ENCODE measurements at places on chromosomes 12 and 14.

- DNase-seq, result no peak
Measured at GRCh38 chr14:105315941-105316576, 1.5 kb downstream of the PACS2 start.

GRCh38 chr14:84610086-84610485, 919.9 kb upstream of the FLRT2 start:
- DNase-seq, result no peak

GRCh38 chr14:67962215-67962644, 142.7 kb downstream of the RAD51B start:
- no peak for DNase-seq

GRCh38 chr12:77033658-77034536, 31.5 kb downstream of the E2F7 start:
- DNase-seq, result no peak

DNA sequence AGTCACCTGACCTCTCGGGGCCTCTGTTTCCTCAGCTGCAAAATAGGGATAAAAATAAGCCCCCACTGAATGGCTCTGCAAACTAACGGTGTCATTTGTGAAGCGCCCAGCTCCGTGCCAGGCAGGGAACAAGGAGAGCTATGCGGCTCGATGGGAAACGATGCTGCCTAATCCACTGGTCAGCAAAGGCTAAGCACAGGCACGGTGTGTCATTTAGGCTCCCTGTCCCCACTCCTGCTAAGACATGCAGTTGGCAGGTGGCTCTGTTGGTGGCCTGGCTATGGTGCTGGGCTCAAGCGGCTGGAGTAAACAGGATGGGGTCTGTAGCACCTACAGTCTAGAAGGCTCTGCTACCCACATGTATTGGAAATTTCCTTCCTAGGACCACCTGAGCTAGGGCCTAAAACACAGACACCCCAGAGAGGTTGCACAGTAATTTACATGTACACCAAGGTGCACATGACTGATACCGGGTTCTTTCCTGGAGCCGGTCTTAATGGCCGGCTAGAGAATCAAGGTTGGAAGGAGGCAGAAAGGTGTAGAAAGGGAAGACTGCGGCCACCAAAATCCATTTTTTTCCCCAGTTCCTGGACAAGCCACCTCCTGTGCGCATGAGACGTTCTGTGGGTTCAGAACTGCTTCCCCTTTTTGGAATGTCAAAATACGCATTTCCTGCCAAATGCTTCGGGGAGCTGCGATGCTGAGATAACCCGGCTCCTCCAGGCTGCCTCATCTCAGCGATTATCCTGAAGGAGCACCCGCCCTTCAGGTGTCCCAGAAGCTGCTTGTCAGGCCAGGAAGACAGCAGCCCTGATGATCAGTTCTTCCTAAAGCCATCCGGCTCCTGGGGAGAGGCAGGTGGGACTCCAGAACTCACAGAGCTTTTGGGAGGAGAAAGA, 1.0 kb downstream of the CACNA2D4 start:
- DNase-seq, result no peak

DNA sequence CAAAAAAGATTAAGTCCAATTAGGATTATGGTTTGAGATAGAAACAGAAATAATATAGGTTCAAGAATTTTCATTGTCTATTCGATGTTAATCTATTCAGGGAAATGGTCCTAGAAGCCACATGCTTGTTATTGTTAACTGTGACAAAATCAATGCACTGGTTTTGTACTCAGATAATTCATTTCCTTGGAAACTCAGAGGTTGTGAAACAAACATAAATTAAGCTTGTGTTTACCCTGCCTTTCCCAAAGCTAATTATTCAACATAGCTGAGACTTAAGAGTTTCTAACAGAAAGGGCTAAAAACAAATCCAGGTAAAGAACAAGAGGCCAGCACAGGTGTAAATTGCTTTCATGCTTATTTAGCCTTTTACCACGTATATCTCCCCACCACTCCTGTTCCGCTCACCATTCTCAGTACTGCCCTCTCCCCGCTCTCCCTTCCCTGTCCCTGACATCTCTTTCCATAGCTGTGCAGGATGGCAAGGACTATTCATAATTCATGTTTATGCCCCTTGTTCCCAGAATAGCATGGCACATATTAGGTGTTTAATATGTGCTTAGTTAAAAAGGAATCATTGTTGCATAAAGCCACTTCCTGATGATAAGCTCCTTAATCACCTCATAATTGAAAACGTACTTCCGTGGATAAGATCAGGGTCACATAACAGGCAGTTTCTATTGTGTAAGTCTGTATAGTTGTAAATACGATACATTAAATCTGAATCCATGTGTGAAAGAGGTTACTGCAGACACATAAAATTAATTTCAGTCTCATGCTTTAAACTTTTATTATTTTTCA, 131.8 kb upstream of the USP15 start:
- no peak for DNase-seq

DNA sequence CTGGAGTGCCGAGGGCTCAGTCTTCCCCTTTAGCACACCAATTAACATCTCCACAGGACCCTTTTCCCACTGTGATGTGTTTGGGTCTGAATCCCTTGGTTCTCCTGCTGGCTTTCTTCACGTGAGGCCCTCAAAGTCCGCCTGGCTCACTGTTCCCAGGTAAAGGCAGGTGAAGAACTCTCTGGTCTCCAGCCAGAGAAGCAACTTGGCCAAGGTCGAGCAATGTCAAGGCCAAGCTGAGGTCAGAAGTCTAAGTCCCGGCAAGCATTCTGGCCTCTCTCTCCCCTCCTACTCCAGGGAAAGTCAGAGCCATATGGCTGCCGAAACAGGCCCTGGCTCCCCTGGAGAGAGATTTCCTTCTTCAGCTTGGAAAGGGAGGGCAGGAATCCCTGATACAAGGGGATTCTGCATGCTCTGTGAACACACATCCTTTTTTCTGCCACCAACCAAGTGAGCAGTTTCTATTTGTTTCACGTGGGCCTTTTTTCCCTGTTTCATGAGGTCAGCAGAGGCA, 61.4 kb upstream of the ESRRB start:
- DNase-seq, result no peak

DNA sequence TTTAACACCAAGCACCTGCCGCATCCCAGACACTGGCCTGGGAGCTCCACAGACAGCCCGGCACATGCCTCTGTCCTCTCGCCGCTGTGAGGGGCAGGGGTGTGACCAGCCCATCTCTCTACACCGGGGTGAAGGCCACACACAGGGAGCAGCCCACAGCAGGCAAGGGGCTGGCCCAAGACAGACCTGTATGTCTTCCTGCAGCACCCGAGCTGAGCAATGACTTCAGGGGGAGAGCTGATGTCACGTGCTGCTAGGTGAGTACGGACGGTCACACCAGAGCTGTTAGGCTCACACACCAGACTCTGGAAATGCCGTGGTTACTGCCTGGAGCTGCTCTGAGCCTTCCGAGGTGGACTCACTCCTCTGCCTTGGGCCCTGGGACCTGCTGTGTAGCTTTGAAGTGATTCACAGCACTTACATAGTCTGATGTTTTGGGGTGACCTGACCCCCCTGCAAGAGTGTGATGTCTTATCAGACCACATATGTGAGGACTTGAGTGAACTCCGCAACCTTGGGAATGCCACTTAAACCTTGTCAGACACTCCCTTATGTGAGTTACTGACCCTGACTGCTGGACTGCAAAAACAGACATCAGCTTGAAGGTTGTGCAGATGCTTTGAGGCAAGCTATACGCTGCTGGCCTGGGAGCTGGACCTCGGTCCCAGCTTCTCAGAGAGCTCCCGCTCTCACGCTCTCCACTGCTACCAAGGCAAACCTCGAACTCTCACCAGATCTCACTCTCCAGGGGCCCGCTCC, 1.8 kb downstream of the XRCC3 start:
- no peak for DNase-seq

DNA sequence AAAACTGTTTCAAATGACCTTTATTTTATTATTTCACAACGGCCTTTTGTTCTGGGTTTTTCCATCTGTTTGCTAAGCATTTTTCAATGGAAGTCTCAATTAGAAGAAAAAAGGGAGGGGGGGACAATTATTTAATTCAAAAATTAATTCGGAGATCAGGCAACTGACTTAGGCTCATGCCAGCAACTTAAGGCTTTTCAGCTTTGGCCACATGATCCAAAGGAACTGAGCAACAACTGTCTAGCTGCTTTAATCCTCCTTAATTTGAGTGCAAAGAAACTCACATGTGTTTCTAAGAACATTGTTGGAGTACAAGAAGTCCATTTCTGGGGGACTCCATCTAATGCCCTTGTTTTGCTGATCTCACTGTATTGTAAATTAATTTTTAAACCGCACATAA, 188.0 kb downstream of the EXOC5 start:
- no peak for DNase-seq

GRCh38 chr14:67963960-67964812, 144.6 kb downstream of the RAD51B start:
- DNase-seq, result no peak

DNA sequence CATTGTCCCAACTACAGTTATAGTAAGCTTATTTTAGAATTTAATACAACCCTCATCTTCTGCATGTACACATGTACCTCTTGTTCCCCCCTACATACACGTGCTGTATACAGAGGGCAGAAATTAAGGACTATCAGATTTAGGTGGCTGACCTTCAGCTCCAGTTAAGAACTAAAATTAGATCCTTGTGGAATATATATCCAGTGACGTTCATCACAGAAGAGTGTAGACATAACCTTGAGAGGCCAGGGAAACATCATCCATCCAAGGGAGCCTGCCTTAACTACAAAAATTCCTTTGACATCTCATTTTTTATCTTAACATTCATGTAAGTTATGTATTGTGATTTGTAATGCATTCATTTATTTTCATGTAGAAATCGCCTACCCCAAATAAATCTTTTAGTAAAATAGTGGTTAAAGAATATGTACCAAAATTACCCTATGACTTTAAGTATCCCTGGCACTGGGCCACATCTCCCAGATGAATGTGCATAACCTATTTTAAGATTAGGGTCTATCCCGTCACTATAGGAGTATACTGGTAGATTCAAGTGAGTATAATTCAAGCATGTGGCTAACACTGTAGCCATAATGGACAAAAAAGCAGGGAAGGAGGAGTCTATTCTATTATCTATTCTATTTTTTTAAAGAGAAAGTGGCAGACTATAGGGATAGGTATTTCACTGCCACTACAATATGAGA, 27.5 kb downstream of the RIC8B start:
- DNase-seq, result no peak

DNA sequence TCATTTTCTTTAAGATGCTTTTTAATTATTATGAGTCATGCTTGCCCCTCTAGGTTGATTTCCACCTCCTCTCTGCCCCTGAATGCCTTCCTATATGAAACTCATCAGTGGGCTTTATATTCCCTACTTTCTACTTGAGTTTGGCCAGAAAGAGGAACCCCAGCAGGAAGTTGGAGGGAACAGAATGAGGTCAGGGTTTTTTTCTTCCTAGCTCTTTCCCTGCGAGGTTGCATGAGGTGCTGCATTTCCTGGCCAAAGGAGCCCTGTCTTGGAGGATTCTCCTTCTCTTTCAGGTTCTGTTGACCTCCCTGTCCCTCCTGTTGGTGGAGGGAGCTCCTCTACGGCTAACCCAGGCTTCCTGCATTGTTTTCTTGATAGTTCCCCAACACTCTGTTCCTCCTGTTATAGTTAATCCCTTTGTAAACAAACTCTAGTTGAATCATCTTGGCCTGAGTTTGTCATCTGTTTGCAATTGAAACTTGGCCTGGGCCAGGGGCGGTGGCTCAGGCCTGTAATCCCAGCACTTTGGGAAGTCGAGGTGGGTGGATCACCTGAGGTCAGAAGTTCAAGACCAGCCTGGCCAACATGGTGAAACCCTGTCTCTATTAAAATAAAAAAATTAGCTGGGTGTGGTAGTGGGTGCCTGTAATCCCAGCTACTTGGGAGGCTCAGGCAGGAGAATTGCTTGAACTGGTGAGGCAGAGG, 15.3 kb upstream of the SPIC start:
- DNase-seq, result no peak

GRCh38 chr14:30853946-30854345, 20.4 kb upstream of the COCH start:
- DNase-seq, result no peak
